ENCODE measurements at places on chromosomes 3 and 15.

GRCh38 chr3:185421577-185422232 is 58.8 kb downstream of the MAP3K13 start:
- DNase-seq, result no peak

DNA sequence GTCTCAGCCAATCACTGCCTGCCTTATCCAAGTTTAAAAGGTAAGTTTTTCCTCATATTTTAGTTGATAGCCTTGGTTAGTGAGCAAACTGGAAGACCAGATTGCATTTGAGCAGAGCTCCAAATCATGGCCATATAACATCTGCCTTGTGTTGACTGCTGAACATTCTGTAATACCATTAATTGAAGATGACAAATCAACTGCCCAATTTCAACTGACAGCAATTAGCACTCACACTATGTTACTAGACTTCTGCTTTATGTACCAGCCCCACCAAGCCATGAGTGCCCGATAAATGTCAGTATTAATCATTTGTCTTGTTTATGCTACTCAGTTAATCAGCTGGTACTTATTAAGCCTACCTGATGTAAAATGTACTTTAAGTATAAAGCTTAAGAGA is 83.1 kb downstream of the CGGBP1 start:
- no peak for DNase-seq

DNA sequence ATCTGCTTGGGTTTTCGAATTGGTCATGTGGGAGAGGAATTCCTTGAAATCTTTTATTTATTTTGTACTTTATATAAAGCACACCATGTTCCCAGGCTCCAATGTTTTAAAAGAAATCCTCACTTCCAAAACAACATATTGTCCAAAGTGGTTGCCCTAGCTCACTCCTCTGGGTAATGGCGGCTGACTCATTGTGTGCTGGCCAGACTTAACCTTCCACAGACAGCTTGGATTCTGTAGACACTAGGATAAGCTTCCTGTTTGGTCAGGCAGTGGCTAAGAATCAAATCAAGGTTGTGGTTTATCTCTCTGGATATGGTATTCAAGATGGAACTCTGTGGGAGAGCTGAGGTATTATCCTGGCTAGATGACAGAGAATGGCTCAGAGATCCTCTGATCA is 55.8 kb upstream of the FAM98B start:
- DNase-seq, result no peak

DNA sequence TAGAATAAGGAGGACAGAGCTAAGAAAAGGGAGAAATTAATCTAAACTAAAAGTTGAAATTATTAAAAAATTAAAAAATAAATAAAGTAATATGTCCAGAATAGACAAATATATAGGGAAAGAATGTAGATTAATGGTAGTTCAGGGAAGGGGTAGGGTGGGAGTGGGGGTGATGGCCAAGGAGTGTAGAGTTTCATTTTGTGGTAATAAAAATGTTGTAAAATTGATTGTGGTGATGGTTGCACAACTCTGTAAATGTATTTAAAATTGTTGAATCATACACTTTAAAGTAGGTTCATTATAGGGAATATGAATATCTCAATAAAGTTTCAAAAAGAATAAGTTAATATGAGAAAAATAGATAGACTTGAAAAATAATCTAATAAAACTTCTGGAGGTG is 21.0 kb upstream of the FNDC3B start:
- no peak for DNase-seq

DNA sequence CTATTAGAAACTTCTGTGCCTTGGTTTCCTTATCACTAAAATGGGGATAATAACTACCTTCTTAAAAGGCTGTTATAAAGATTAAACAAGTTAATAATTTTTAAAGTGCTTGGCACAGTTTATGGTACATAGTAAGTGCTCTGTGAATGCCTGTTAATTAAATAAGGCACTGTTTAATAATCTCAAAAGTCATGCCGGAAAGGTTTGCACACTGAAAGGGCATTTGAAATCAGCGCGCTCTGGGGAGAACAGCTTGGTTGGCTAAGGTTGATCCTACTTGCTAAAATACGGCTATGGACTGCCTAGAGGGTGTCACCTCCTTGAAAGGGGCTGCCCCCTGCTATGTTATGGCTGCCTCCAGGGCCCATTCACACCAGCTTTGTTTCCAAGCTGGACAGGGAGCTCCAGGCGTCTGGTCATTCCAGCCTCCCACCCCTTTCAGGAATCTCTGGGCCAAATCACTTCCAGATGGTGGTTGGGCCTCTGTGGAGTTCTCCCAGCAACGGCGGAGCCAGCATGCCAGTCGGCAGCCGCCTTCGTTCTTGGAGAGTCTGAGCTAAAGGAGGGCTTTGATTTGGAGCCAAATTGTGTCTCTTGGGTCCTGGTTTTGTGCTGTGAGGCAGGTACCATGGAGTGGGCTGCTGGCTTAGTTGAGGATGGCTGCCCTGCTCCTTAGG is 5.9 kb downstream of the FLNB start:
- DNase-seq, result no peak

DNA sequence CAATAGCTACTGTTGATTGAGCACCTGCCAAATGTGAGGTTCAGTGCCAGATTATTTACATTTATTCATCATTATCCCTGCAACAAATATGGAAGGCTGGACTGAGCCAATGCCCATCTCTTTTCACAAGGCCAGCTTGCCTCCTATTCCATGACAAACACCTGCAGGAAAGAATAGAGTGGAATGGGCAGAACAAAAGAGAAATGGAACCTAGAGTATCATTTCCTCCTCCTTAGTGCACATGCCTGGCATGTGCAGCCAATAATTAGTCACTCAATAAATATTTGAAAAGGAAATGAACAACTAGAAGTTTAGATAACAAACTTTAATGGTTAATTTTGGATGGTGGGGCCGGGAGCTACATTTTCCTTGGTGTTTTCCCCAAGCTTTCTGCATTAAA is 61.4 kb upstream of the MYRIP start:
- no peak for DNase-seq

DNA sequence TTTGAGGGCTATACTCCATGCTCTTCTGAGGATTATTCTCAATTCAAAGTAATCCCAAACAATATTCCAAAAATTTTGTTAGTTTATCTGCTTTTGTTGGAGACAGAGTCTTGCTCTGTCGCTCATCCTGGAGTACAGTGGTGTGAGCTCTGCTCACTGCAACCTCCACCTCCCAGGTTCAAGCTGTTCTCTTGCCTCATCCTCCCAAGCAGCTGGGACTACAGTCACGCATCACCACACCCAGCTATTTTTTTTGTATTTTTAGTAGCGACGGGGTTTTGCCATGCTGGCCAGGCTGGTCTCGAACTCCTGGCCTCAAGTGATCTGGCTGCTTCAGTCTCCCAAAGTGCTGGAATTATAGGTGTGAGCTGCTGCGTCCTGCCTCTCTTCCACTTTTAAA is 39.1 kb downstream of the MEF2A start:
- DNase-seq, result no peak

DNA sequence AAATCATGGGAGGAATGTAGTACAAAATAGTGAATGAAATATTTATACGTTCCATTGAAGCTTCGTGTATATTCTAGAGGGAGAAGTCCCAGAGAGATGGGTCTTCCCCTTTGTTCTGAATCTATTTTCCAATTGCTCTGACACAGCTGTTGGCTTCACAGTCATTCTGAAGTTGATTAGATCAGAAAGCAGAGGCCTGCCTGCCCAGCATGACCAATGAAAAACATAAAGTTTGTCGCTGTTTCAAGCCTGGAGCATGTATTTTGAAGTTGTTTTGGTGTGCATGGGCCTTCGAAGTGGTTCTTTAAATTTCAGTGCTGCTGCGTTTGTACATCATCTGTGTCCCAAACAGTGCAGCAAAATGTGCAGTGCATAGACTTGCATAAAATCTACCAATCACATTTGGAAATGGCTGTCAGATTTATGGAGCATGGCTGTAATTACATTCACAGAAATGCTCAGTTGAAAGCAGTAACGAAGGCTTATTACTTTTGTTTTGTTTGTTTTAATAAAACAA is 31.0 kb upstream of the RBMS3 start:
- no peak for DNase-seq

DNA sequence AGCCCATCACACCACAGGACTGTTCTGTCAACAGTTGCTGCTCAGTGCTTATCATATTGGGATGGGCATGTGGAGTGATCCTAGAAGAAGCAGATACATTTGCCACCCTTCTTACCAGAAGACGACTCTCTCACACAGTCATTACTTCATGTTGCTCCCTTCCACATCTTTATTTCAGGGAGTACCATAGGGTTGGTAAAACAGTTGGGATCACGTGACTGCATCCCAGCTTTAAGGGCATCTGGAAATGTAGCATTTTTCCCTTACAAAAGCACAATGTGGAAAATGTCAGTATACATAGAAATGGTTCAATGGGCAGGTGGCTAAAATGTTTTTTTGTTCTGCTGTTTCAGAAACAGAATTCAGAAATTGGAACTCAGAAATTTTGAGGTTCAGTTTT is 791.0 kb downstream of the OTOL1 start:
- DNase-seq, result no peak

- no peak for DNase-seq
Observed at GRCh38 chr3:149373235-149374125, 4.0 kb downstream of the TM4SF1 start.

GRCh38 chr3:174122411-174122810 is 724.9 kb downstream of the NLGN1 start:
- DNase-seq, result no peak

- no peak for DNase-seq
Observed at GRCh38 chr3:60017631-60018030, 967.8 kb upstream of the CFAP20DC start.

DNA sequence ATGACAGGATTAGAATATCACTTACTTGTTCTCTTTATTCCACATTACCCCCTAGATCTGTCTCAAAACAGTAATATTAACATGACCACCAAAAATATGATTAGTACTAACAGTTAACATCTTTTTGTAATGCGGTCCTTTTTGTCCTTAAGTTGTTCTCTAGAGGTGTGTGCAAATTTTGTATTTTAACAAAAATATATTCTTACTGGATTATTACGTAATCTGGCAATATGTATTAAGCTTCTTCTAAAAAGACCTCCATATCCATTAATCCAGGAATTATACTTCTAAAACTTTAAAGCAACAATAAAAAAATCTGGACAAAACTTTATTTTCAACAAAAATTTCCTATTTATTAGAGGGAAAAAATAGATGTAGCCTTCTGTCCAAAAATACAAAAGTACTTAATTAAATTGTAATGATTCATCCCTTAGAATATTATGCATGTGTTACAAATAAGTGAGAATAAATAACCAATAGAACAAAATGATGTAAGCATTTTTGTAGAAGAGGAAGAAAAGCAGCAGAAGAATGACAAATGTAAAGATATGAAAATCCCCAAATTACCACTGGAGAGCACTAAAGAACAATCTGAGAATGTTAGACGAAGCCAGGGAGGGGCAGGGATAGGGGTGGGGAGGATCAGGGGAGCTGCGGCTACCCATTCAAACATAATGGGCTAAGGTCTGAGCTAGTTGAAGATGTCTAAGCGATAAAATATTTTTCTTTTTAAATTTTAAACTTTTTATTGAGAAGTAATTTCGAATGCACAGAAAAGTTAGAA is 945.6 kb downstream of the MCTP2 start:
- no peak for DNase-seq

- no peak for DNase-seq
Observed at GRCh38 chr15:100638177-100638730, 35.9 kb downstream of the ASB7 start.

- no peak for DNase-seq
Observed at GRCh38 chr3:17882981-17883380, 140.6 kb upstream of the TBC1D5 start.

- no peak for DNase-seq
Observed at GRCh38 chr15:67167091-67167490, 87.4 kb downstream of the AAGAB start.

DNA sequence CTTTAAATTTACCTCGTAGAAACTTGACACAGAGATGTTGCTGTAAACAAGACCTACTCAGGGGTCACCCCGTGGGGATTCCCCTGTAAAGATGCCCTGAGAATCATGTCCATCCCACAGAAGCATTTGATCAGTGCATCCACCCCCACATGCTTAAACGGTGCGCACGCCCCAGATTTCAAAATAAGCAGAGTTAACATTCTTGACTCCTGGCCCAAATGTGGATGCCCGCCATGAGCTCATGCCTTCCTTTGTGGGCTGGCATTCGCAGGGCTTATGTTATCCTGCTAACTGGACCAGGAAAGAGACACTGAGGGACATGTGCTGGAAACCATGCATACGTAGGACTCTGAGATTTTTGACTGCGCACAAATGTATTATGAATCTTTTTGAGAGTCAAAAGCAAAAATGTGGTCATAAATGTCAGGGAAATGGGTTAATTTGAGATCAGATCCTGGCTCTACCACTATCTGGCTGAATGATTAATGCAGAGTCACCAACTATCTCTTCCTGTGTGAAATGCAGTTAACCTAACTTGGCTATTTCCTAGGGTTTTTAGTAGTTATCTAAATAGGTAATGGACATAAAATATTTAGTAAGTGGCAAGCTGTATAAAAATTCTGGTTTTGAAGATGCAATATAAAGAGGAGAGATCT is 9.1 kb upstream of the TP63 start:
- no peak for DNase-seq

- DNase-seq, result no peak
Observed at GRCh38 chr15:40747685-40748631, 7.1 kb downstream of the RMDN3 start.

DNA sequence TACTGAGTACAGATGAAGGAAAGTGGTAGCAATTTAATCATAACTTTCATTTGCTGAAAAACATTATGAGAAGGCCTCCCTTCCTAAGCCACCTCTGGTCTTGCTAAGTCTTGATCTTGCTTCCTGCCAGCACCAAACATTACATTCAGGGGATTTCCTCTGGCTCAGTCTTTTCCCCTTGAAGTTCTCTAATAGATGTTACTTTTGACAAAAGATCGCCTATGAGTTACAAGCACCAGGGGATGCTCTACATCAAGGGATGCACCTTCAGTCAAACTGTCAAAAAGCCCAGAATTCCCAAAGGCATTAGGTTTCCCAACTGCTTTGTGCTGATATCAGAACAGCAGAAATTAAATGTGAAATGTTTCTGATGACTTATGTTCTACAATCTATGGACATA is 47.3 kb downstream of the AQP9 start:
- DNase-seq, result no peak

GRCh38 chr3:124960698-124961097 is 26.1 kb upstream of the MUC13 start:
- DNase-seq, result no peak

GRCh38 chr3:127438951-127439350 is 151.1 kb upstream of the PRR20G start:
- no peak for DNase-seq

DNA sequence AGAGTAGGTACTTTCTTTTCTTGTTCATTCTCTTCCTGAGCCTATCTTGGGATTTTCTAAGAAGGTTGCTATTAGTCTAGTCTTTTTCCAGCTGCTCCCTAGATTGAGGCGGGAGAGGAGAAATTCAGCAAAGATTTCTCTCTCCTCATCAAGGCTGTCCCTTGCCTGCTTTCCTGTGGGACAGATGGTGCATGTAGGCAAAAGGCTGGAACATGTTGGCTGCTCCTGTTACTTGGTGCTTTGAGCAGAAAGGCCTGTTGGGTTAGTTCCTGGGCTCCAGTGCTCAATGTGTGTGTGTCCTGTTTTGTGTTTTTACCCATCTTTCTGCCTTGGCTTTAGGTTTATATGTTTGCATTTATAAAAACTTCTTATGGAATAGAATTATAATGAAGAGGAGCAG is 9.1 kb upstream of the SNRPN start:
- DNase-seq, result no peak
